Articular chondrocyte of knee joint (primary cell): ENCODE measurements at places on chromosomes 5 and 9. TPM values are rescaled to one million over a fixed set of nuclear protein-coding genes. Genes with fewer than 3 reads are reported as not detected.

TLE4 gene
- 21.0 and 27.9 TPM in 2 replicates for total RNA-seq

WASHC1 gene
- total RNA-seq: 2.2 and 3.1 TPM in 2 replicates

LCN15 gene
- not detected in 2 replicates for total RNA-seq

RAPGEF1 gene
- total RNA-seq: 27.2 and 28.7 TPM in 2 replicates

CCL27 gene
- total RNA-seq: 0.32 TPM in 1 of 2 replicates, not detected in the other

FLT4 gene
- 0.13 TPM in 1 of 2 replicates, not detected in the other for total RNA-seq

GLDC gene
- 0.13 and 0.22 TPM in 2 replicates for total RNA-seq

LIX1 gene
- 0.11 TPM in 1 of 2 replicates, not detected in the other for total RNA-seq

C5orf63 gene
- total RNA-seq: 5.0 and 7.8 TPM in 2 replicates

C9orf153 gene
- total RNA-seq: 0.32 and 0.91 TPM in 2 replicates

INSL4 gene
- total RNA-seq: not detected in 2 replicates

ADAMTS6 gene
- 113 and 165 TPM in 2 replicates for total RNA-seq

PTGS1 gene
- total RNA-seq: 2.8 and 7.4 TPM in 2 replicates

SPINK4 gene
- not detected in 2 replicates for total RNA-seq

CDC20B gene
- total RNA-seq: not detected in 2 replicates

CDKN2B-AS1 gene
- 2.1 and 6.7 TPM in 2 replicates for total RNA-seq

LOX gene
- total RNA-seq: 448 and 518 TPM in 2 replicates

IQGAP2 gene
- total RNA-seq: not detected in 2 replicates

PIP5K1B gene
- total RNA-seq: under 0.01 TPM in 1 of 2 replicates, not detected in the other

FAXDC2 gene
- total RNA-seq: 16.5 and 22.5 TPM in 2 replicates

ROR2 gene
- total RNA-seq: 7.7 and 9.7 TPM in 2 replicates

FGFR4 gene
- total RNA-seq: 0.11 and 0.26 TPM in 2 replicates

ST8SIA4 gene
- total RNA-seq: 0.13 and 0.32 TPM in 2 replicates

SUSD3 gene
- 2.7 and 7.2 TPM in 2 replicates for total RNA-seq

DNAJB5 gene
- 8.5 and 13.1 TPM in 2 replicates for total RNA-seq

CARTPT gene
- not detected in 2 replicates for total RNA-seq

IL31RA gene
- 0.26 and 1.4 TPM in 2 replicates for total RNA-seq

CAMK4 gene
- total RNA-seq: 0.11 and 0.91 TPM in 2 replicates

TTC39B gene
- total RNA-seq: 27.3 and 33.8 TPM in 2 replicates

ADAMTS12 gene
- total RNA-seq: 5.9 and 6.1 TPM in 2 replicates

SV2C gene
- total RNA-seq: not detected in 2 replicates

PCDHB9 gene
- total RNA-seq: 0.91 and 2.3 TPM in 2 replicates

FYB1 gene
- 0.54 and 1.6 TPM in 2 replicates for total RNA-seq

TMEM252 gene
- total RNA-seq: not detected in 2 replicates

ADAMTS16 gene
- total RNA-seq: under 0.01 and 0.26 TPM in 2 replicates

MEIKIN gene
- not detected in 2 replicates for total RNA-seq

PCDHB4 gene
- 1.8 and 2.1 TPM in 2 replicates for total RNA-seq

FST gene
- 91.5 and 277 TPM in 2 replicates for total RNA-seq

ZBTB34 gene
- total RNA-seq: 8.9 and 10.4 TPM in 2 replicates

GNA14 gene
- 0.91 and 2.6 TPM in 2 replicates for total RNA-seq

CCDC69 gene
- total RNA-seq: 3.9 and 6.1 TPM in 2 replicates

EPB41L4B gene
- 11.4 and 17.0 TPM in 2 replicates for total RNA-seq

AGPAT2 gene
- 28.5 and 34.9 TPM in 2 replicates for total RNA-seq

TPD52L3 gene
- total RNA-seq: not detected in 2 replicates

PRDM9 gene
- total RNA-seq: not detected in 2 replicates

GPR21 gene
- 2.4 and 3.6 TPM in 2 replicates for total RNA-seq
